Memory B cell (primary cell): ENCODE measurements at places on chromosomes 6 and 20.

GRCh38 chr6:56479381-56479780 is 163.3 kb downstream of the DST start:
- no peak for DNase-seq

GRCh38 chr20:199996-200395 is 10.5 kb upstream of the DEFB128 start:
- DNase-seq = no peak

DNA sequence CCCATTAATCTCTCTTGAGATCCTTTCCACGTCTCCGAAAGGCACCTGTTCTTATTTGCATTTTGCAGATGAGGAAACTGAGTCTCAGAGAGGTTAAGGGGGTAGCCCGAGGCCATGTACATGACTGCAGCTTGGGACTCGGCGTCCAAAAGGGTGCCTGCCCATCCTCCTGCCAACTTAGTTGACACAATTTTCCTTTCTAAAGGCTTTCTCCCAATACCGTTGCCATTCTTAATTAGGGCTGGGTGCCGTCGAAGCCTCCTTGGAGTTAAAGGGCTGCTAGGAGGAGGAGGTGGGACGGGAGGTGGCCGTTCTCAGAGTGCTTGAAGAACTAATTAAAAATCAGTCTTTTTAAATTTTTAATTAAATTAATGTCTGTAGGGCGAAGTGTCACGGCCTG is 546 bp upstream of the PSMG4 start:
- DNase-seq = no peak

DNA sequence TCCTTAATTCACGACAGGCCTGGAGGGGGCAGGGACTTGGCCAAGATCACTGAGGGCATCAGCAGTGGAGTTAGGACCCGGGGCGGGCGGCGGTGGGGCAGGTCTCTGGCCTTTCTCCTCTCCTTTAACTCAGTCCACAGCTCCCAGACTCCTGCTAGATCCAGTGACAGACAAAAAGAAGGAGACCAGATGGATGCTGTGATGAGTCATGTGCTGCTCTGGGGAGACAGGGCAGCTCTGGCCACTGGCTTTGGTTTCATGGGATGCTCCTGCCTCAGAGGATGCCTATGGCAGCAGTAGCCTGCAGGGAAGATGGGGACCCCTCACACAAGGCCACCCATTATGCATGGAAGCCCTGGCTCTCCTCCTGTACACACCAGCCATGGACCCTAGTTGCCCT is 20.5 kb downstream of the EPB41L1 start:
- DNase-seq = no peak

- DNase-seq = no peak
These were observed 24.6 kb upstream of the ADGB start for GRCh38 chr6:146574211-146574610.

GRCh38 chr20:41391587-41392001 is 25.0 kb upstream of the EMILIN3 start:
- DNase-seq = no peak

- no peak for DNase-seq
These were observed 20.8 kb upstream of the PAX1 start for GRCh38 chr20:21684671-21685070.

- no peak for DNase-seq
These were observed 277.9 kb upstream of the TCF21 start for GRCh38 chr6:133610971-133611370.

GRCh38 chr6:46655803-46656202 is 3.0 kb downstream of the SLC25A27 start:
- no peak for DNase-seq

GRCh38 chr6:167572106-167572505 is 247.2 kb downstream of the TTLL2 start:
- no peak for DNase-seq

DNA sequence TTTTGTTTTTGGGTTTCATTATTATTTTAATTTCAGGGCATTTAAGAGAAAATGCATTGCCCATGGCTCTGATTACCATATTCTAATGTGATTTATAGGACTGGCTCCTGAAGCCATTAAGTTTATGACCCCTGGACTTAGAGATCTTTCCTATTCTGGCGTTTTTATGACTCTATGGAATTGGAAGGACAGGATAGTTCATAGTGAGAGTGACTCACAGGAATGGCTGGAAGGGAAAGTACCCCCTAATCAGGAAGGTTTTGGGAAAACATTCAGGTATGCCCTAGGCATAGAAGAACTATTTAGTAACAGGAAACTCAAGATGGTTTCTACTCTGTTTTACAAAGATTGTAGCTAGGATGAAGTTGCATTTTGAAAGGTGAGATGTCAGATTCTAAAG is 108.6 kb upstream of the SLC2A12 start:
- DNase-seq = no peak

GRCh38 chr6:64255000-64255399 is 619.4 kb downstream of the PHF3 start:
- DNase-seq = no peak

- no peak for DNase-seq
These were observed 42.1 kb downstream of the LYRM2 start for GRCh38 chr6:89596484-89596883.

GRCh38 chr6:154341871-154342270 is 14.7 kb downstream of the IPCEF1 start:
- no peak for DNase-seq

DNA sequence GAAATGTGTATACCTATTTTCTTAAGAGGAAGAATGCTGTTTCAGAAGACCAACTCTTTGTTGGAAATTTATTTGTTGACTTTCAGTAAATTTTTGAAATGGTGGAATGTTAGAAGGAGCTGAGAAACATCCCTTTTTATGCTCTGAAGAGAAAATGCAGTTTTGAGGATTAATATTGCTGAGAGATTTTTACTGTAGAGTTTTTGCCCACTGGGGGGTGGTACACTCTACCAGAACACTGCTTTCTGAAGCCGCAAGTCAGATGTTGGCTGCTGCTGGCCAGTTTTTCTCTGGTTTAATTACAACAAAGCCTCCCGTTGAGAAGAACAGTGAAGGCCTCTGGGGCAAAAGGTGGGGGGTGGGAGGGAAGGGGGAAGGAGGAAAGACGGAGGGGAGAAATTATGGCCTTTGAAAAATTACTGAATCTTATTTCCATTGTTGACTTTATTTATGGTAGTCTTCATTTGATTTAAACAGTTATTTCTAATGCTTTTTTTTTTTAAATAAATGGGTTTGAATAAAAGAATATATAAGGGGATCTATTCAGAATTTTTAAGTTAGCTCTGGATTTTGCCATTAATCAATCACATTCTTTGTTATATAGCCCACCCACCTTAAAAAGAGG is 3.0 kb downstream of the FLRT3 start:
- no peak for DNase-seq

- no peak for DNase-seq
These were observed 67.1 kb upstream of the NOTCH4 start for GRCh38 chr6:32290886-32291450.

GRCh38 chr6:43269273-43270007 is 26.2 kb downstream of the TTBK1 start:
- DNase-seq = peak; percentile 48

GRCh38 chr20:4548552-4548951 is 173.2 kb upstream of the PRND start:
- DNase-seq = no peak

- no peak for DNase-seq
These were observed 11.8 kb downstream of the CFAP61 start for GRCh38 chr20:20063941-20064702.

DNA sequence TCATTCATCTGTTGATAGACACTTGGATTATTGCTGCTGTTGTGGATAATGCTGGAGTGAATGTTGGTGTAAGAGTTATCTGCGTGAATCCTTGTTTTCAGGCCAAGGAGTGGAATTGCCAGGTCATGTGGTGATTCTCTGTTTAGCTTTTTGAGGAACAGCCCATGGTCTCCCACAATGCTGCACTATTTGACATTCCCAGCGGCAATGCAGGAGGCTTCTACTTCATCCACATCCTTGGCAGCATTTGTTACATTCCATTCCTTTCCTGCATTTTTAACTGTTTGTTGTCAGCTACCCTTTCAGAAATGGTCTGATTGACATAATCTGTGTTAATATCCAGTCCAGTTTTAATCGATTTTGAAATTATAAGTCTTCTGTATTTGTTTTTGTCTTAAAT is 51.7 kb upstream of the CLDN20 start:
- DNase-seq = no peak

DNA sequence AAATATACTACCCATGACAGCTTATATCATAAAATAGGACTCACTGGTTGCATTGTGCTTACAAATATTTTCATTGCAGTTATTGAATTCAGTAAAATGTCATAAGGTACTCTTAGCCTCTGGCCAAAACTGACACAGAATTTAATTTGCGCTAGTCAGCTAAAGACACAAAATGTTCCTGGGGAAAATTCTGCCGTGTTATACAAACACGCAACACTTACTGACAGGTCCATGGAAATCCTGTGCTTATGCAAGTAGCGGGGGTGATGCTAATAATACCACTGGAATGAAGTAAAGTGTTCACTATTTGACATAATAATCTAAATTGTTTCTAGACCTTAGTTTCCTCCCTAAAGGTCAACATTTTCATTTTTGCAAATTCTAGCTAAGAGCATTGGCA is 354.4 kb upstream of the RSPO3 start:
- DNase-seq = no peak

GRCh38 chr6:137647762-137648447 is 153.7 kb upstream of the OLIG3 start:
- no peak for DNase-seq

DNA sequence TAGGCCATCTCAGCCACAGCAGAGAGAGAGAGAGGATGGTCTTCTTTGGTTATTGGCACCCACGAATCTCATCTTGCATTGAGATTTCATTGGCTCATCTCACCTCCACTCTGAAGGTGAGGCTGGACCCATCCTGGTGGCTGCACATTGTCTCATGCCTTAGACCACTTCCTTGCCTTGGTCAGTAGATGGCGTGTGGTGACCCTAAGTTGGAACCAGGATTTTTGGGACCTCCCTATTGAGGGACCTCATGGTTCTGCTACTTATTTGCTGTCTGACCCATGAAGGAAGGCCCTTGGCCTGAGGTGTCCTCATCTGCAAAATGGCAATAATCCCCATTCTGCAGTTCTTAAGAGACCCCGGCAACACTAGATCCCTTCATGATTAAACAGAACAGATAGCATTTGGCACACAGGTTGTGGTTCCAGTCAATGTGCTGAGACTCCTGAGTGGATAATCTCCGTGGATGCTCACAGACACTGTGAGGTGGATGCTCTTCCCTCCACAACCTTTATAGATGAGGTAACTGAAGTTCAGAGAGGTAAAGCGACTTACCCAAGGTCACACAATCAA is 21.5 kb upstream of the AAR2 start:
- no peak for DNase-seq

DNA sequence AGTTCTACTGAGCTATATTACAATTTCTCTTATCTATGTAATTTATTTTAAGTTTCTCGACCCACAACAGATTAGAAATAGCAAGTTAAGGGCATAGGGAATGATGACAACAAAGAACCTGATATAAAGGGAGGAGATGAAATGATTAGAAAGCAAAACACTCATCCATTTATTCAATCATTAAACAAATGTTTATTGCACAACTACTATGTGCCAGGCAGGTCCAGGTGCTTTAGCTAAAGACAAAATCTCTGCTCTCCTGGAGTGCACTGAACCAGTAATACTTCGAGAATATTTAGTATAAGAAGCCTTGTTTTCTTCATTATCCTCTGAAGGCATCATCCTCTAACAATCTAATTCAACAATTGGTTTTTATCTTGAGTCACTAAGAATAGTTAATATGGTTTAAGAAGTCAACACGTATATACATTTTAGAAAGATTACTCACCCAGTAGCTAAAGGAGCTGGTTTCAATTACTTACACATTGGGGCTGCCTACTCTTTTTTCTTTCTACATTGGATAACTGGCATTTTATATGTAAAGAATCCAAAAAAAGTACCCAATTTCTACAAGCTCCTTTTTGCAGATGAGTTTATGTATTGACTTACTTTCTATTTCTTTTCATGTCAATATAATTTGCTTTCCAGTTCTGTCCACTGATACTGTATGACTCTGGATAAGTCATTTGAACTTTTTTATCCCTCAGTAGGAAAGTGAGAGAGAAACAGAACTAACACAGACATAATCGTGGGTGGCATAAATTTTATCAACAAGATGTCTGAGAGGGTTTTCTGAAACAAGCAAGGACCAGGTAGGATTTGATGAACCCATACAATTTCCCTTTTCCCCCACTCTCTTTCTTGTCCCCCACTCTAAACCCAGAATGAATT is 312.6 kb downstream of the CLIC5 start:
- no peak for DNase-seq

- DNase-seq = no peak
These were observed 104.0 kb downstream of the MTFR2 start for GRCh38 chr6:136146130-136146529.

- no peak for DNase-seq
These were observed 119.4 kb upstream of the TSHZ2 start for GRCh38 chr20:52852714-52853113.
